ENCODE measurements at places on chromosomes 13 and 19.

- DNase-seq = peak; percentile 13
Measured at GRCh38 chr13:79448413-79448812, 32.5 kb upstream of the NDFIP2 start.

DNA sequence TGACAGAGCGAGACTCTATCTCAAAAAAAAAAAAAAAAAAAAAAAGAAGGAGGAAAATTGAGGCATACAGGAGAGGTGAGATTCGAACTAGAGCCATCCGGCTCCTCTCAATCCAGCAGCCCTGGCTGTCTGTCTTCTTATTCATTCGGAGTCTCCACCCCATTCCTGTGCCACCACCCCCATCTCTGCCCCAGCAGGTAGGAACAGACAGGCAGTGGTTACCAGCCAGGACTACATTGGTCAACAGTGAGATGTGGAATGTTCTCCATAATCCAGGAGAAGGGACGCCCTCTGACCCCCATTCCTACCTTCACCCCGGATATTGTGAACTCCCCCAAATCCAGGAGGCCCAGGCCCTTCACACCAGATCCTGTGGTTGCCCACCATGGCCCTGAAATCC lies 6.6 kb upstream of the S1PR2 start:
- DNase-seq = no peak

GRCh38 chr13:36294096-36294495 lies 3.5 kb downstream of the CCDC169 start:
- DNase-seq = no peak

DNA sequence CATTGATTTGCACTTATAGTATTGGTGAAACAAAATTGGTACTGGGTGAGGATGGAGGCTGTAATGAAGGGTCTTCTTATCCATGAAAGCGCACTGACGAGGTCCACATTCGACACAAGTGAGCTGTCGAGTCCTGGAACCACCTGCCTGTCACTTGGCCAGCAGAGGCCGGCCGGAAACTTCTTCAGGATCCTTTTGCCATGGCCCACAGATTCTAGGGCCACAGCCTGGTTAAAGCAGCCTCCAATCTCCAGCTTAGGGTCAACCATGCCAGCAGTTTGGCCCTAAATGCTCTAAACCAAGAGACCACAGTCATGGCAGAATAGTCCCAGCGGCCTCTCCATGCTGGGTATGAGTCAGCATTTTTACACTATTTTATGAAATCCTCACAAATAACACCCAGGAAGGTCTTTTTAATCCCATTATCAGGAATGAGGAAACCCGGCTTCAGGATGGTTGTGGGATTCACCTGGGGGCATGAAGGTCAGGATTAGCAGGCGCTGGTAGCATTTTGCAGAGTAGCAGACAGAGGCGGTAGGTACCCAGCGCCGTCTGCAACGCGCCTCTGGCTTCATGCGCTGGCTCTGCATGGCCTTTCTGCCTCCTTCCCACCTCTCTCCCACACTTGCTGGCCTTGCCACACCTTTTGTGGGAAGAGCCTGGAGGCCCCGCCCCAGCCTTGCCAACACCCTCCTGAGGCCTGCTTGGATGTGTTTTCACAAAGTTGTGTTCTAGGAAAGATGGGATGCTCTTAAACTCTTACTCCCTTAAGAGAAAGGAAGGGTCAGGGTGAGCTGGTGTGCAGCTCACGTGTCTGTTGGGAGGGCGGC lies 15.2 kb downstream of the GAS6 start:
- no peak for DNase-seq

GRCh38 chr13:39284801-39285388 lies 246.6 kb downstream of the NHLRC3 start:
- DNase-seq = no peak

DNA sequence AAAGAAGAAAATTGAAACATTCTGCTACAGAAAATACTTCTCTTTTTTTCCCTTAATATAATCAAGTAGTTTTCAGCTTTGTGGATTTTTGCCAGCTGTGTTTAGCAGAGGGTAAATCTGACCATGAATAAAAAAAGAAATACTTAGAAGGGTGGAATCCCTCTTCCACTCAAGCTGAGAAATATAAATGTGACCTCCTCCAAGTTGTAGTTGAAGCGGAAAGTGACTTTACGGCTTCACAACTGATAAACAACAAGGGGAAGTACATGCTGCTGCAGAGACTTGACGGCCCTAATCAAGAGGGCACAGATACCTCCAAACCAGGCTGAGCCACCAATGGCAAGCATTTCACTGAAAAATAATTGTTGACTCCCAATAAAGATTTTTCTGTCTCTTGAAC lies 785.0 kb downstream of the SLITRK5 start:
- DNase-seq = no peak

DNA sequence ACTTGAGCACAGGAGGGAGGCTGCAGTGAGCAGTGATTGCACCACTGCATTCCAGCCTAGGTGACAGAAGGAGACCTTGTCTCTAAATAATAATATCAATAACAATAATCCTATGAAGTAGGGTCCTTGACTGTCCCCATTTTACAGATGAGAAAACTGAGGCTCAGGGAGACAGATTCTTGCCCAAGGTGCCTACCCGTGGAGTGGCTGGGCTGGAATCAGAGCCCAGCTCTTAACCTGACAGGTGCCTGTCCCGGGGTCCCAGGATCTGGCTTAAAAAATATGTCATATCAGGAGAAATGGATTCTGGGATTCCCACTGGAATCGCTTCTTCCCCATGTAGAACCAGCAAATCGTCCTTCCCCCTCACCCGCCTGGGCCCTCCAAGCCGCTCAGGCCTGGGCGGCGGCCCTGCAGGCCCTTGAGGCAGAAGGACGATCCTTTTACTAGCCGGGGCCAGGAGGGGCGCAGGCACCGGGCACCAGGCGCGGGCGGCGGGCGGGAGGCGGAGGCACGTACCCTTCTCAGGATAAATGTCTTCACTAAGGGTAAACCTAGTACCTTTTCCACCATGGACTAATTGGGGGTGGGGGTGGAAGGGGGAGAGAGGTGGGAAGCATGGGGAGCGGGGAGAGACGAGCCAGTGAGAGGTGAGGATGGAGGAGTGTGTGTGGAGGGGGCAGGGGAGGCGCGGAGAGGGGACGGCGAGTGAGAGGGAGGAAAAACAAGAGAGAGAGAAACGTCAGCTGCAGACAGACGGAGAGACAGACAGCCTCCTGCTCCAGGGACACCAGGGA lies 60.6 kb downstream of the COLGALT1 start:
- DNase-seq = no peak

DNA sequence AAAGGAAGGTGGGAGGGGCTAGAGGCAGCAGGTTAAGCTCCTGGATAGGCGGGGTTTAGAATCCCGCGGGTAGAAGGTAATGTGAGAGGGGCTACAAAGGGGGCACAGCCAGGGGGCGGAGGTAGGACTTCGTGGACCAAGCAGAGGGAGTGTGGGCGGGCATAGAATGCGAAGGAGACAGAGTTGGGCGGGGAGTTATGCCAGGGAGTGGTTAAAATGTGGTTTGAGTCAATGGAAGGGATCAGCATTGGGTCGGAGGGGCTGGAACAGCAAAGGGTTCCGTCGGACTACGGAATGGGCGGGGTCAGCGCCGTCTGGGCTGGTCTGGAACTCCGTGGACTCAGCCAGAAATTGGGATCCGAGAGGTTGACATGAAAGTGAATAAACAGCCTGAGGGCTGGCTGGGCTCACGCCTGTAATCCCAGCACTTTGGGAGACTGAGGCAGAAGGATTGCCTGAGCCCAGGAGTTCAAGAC lies 3.0 kb downstream of the LTBP4 start:
- DNase-seq = no peak
